Activated naive CD4-positive, alpha-beta T cell treated with anti-CD3 and anti-CD28 coated beads, Interleukin-2, amount 50 U/mL, for 72 hours (primary cell): ENCODE measurements at places on chromosomes 7 and 10.

- DNase-seq = no peak
Observed at GRCh38 chr7:35253710-35254495, at the start of gene TBX20. TBX20 (minus strand) TSS chr7:35254100; CDS start chr7:35253620, 480 bp downstream.

GRCh38 chr7:91324663-91325062 lies 60.4 kb downstream of the FZD1 start:
- no peak for DNase-seq

GRCh38 chr10:69682955-69683474 lies 53.0 kb downstream of the FAM241B start:
- DNase-seq = no peak

GRCh38 chr7:8277394-8277982 lies 15.5 kb upstream of the ICA1 start:
- DNase-seq = no peak

DNA sequence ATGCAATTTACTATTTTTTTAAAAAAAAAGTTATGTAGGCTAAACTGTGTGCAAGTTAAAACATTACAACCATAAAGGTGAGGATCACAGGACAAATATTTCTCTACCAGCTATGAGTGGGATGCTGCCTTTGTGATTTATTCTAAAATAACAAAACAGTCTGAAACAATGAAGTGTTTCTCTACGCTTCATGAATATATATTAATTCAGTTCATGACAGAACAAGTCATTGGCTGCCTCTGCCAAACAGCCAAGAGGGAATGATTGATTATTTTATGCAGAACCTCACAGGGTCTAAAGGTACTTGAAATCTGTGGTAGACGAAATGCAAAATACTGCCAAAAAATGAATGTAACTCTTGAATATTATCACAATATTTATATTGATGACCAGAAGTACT lies 29.0 kb upstream of the SOSTDC1 start:
- no peak for DNase-seq
